Calu3 (cell line): ENCODE measurements at places on chromosomes 2 and 18. TPM values are rescaled to one million over a fixed set of nuclear protein-coding genes. Genes with fewer than 3 reads are reported as not detected.

Gene CRYBA2
- total RNA-seq, result not detected in 2 replicates

Gene RFTN2
- total RNA-seq, result 0.05 and 0.24 TPM in 2 replicates

Gene TMEM178A
- total RNA-seq, result 0.50 and 2.1 TPM in 2 replicates

Gene SP140L
- 35.4 and 55.2 TPM in 2 replicates for total RNA-seq

Gene CNGA3
- not detected in 2 replicates for total RNA-seq

Gene TTC21B
- 12.0 and 14.7 TPM in 2 replicates for total RNA-seq

Gene C2orf72
- 0.66 and 0.83 TPM in 2 replicates for total RNA-seq

Gene ANTXR1
- 0.66 and 0.86 TPM in 2 replicates for total RNA-seq

Gene FIGN
- total RNA-seq, result 8.4 and 9.1 TPM in 2 replicates

Gene RBKS
- total RNA-seq, result 2.3 and 3.3 TPM in 2 replicates

Gene PCARE
- not detected in 2 replicates for total RNA-seq

GRCh38 chr18:69795791-69796190, 151.9 kb downstream of the CD226 start:
- no peak for DNase-seq
- H3K27me3 ChIP-seq, result no peaks in the 10 kb centered on the region
- H3K36me3 ChIP-seq, result no peaks in the 10 kb centered on the region
- no peak overlapping the region for H3K4me3 ChIP-seq
- no peak overlapping the region for H3K27ac ChIP-seq
- no peaks in the 10 kb centered on the region for H3K4me1 ChIP-seq

DNA sequence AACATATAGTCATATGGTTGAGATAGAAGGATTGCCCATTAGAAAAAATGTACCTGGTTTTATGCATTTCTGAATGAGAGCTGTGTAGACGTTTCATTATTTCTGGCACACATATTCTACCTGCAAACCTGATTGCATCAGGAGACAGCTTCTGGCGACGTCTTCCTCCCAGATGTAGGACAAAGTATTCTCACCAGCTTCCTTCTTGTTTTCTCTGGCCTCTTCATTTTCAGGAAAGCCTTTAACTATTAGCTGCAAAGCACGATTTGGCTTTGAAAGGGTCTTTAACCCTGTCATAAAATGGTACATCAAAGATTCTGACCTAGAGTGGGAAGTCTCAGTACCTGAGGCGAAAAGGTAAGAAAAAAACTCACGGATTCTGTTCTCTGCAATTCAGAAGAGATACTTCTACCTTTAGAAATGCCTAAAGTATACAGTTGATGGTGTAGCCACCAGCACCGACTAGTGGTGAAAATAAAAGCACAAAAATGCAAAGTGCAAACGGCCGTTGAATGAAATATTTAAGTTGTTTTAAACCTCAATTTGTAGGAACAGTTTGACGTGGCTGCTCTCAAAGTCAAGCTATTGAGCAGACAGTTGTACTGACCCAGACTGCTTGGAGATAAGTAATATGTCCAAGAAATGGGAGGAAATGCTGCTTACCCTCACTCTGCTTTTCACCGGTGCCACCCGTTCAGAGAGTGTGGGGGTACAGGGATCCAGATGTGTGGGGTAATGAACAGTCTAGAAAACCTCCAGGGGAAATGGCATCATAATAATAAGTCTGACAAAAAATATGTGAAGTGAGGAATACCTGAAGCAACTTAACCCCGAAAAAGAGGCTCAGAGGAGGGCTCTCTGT, 20.2 kb downstream of the IL18RAP start:
- no peak overlapping the region for H3K27ac ChIP-seq
- no peaks in the 10 kb centered on the region for H3K27me3 ChIP-seq
- H3K4me3 ChIP-seq, result no peak overlapping the region
- DNase-seq, result peak; percentile 16

DNA sequence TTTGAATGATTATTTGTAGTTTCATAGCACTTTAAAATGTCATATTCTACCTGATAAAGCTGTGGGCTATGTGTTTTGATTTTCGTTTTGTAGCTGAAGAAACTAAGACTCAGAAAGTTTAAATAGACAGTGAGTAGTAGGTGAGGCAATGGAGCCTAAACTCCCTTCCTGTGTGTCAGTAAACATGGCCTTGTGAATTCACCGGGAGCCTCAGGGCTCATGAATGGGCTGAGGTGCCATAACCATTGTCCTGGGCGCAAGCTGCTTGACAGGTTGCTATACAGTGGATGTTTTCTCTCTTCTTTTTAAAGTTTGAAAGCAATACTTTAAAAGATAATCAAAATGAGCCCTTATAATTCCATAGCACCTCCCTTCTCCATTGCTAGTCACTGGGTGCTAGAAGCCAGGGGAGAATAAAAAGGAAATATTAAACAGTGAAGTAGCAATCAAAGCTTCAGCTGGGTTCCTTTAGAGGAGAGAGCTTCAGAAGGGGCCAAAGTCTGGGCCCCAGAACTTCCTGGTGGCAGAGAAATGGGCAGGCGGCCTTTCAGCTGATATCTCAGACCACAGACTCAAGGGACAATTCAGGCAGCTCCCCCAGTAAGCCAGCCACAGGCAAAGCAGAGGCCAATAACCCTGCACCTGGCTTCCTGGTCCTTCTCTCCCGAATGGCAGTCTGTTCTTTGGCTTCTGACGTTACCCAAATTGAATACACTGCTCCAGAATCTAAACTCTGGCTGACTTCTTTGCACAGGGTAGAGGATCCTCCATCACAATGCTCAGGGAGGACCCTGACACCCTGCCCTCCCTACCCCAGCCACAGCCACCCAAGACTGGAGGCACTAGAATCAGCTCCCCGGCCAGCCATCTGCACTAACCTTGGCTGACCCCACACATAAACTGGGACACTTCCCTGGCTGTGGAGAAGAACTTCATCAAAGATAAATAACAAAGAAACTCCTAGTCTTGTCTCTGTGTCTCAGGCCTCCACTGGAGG, 51.8 kb upstream of the NPAS2 start:
- peaks cover 39% of the 10 kb centered on the region for H3K4me1 ChIP-seq
- no peak for DNase-seq
- no peak overlapping the region for H3K4me3 ChIP-seq
- peaks cover 5% of the 10 kb centered on the region for H3K36me3 ChIP-seq

GRCh38 chr2:191357678-191358077, 112.5 kb downstream of the MYO1B start:
- no peaks in the 10 kb centered on the region for H3K27me3 ChIP-seq
- no peak overlapping the region for H3K27ac ChIP-seq
- no peaks in the 10 kb centered on the region for H3K4me1 ChIP-seq

- H3K27ac ChIP-seq, result peak within 1 kb of the TSS; percentile 93
- peaks cover 31% of the 10 kb centered on the region for H3K36me3 ChIP-seq
- H3K4me3 ChIP-seq, result peak within 1 kb of the TSS; percentile 93
- peak; percentile 91 for DNase-seq
- no peaks in the 10 kb centered on the region for H3K27me3 ChIP-seq
- H3K4me1 ChIP-seq, result no peaks in the 10 kb centered on the region
These were observed at the start of gene ANAPC1 for GRCh38 chr2:111883661-111884591. TSS of gene ANAPC1 (minus strand) at chr2:111884193. CDS start at chr2:111880825, 3,368 bp downstream.

DNA sequence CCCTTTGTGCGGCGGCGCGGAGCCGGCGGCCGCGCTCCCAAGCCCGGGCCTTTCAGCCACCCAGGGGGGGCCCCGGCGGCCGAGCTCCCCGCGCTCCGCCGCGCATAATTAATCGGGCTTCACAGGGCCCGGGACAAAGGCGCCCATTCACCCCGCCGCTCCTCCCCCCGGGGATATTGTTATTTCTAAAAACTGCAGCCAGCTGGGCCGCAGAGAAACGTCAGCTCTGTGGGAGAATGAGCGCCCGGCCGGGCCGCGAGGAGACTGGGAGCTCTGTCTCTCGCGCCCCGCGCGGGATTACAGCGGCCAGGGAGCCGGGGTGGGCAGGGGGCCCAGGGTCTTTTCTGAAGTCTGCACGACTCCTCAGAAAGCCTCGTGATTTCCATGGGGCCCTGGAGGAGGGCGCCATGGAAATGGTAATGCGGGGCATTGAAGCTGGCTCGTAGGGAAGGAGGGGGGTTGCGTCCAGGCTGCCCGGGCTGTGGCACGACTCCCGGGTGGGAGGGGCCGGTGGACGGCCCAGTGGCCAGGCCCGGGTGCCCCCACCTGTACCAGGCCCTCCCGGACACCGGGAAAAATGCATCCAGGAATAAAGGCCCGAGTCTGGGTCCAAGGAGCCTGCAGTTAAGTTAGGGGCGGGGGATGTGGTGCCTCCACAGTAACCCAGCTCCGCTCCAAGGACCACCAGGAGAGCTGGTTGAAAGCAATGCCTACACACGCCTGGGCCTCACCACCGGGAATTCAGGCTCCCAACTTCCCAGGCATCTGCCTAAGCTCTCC, 125.3 kb downstream of the ZFP36L2 start:
- no peaks in the 10 kb centered on the region for H3K36me3 ChIP-seq
- H3K4me3 ChIP-seq, result peak overlapping the region; percentile 65
- peak; percentile 49 for DNase-seq
- H3K27ac ChIP-seq, result no peak overlapping the region
- H3K4me1 ChIP-seq, result no peaks in the 10 kb centered on the region
- no peaks in the 10 kb centered on the region for H3K27me3 ChIP-seq

- DNase-seq, result no peak
- H3K4me1 ChIP-seq, result peaks cover 22% of the 10 kb centered on the region
These were observed 17.1 kb downstream of the FAM110C start for GRCh38 chr2:29253-29652.

GRCh38 chr2:98472132-98472650, 27.5 kb downstream of the INPP4A start:
- no peak for DNase-seq
- no peak overlapping the region for H3K27ac ChIP-seq
- no peak overlapping the region for H3K4me3 ChIP-seq
- no peaks in the 10 kb centered on the region for H3K27me3 ChIP-seq
- H3K4me1 ChIP-seq, result peaks cover 27% of the 10 kb centered on the region
- no peaks in the 10 kb centered on the region for H3K36me3 ChIP-seq

- no peaks in the 10 kb centered on the region for H3K36me3 ChIP-seq
- H3K27ac ChIP-seq, result no peak overlapping the region
- H3K4me1 ChIP-seq, result no peaks in the 10 kb centered on the region
- no peak for DNase-seq
- no peaks in the 10 kb centered on the region for H3K27me3 ChIP-seq
These were observed 84.2 kb downstream of the SLC39A10 start for GRCh38 chr2:195741191-195741590.

GRCh38 chr2:24132543-24132942, 9.3 kb downstream of the FAM228B start:
- no peaks in the 10 kb centered on the region for H3K27me3 ChIP-seq
- no peak for DNase-seq
- no peaks in the 10 kb centered on the region for H3K4me1 ChIP-seq
- H3K4me3 ChIP-seq, result no peak overlapping the region
- no peaks in the 10 kb centered on the region for H3K36me3 ChIP-seq
- H3K27ac ChIP-seq, result no peak overlapping the region

DNA sequence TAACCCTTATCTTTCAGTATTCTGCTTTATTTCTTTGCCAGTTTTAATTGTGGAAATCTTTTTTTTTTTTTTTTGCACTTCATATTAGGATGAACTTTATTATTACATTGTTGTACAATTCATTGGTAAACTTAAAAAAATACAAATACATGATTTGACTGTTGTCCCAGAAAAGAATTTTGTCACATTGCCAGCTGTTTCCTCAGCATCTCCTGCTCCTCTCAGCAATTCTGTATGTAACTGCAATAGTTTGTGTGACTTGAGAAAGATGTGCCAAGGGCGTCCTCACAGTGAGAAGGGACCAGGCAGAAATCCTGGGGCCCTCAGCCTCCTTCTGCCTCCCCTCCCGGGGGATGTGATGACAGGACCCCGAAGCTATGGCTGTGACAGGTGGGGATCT, 254.4 kb downstream of the NBAS start:
- no peak overlapping the region for H3K27ac ChIP-seq
- H3K4me1 ChIP-seq, result no peaks in the 10 kb centered on the region
- no peaks in the 10 kb centered on the region for H3K27me3 ChIP-seq
- H3K4me3 ChIP-seq, result no peak overlapping the region
- peaks cover 1% of the 10 kb centered on the region for H3K36me3 ChIP-seq

DNA sequence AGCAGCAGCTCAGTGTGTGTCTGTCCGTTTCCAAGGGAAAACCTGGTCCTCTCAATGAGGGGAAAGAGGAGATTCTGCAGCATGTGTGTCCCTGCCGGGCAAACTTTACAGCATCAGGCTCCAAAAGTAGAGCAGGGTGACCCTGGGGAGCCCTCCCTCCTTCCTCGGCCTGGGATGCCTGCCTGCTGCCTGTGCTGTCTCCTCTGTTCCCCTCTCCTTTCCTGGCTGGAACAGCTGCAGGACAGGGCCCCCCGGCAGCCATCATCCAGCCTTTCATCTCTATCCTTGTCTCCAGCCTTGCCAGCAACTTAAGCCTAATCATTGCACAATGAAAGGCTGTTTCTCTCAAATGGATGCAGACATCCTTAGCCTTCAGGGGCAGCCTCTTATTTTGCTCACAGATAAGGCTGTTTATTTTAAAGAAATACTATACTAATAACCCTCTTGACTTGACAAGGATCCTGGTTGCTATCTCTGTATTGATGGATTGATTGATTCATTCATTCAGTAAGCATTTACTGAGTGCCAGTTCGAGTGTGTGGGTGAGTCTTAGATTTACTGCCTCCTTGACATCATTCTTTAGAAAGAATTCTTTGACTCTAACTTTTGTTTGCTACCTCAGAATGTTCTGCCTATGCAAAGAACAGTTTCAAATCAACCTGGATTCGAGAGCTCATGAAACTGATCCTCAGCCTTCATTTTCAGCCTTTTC, 40.6 kb upstream of the EDAR start:
- DNase-seq, result no peak
- no peak overlapping the region for H3K27ac ChIP-seq
- no peaks in the 10 kb centered on the region for H3K4me1 ChIP-seq
- peaks cover 13% of the 10 kb centered on the region for H3K36me3 ChIP-seq

GRCh38 chr2:22998359-22998758, 386.6 kb upstream of the KLHL29 start:
- no peak overlapping the region for H3K4me3 ChIP-seq
- DNase-seq, result no peak
- H3K4me1 ChIP-seq, result no peaks in the 10 kb centered on the region

DNA sequence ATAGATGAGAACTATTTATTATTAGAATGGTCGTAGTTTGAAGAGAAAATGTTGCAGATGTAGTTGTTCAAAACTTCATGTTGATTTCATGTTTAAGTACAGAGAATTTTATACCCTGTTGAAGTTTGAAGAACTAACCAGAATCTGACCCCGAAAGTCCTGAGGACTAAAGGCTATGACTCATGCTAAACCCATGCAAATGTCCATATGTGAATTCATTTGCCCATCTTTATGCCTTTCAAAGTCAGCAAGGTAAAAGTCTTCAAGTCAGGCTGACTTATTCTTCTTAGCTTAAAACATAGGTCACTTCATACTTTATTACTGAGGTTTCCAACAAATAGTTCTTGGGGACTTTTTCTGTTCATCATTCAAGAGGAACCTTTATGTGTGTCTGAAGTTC, 185.5 kb downstream of the CCDC85A start:
- H3K4me1 ChIP-seq, result no peaks in the 10 kb centered on the region
- no peak overlapping the region for H3K4me3 ChIP-seq
- no peaks in the 10 kb centered on the region for H3K27me3 ChIP-seq
- no peaks in the 10 kb centered on the region for H3K36me3 ChIP-seq
